Hypothalamus (tissue), 51 donors: ENCODE measurements at places on chromosomes 11 and 22.

DNA sequence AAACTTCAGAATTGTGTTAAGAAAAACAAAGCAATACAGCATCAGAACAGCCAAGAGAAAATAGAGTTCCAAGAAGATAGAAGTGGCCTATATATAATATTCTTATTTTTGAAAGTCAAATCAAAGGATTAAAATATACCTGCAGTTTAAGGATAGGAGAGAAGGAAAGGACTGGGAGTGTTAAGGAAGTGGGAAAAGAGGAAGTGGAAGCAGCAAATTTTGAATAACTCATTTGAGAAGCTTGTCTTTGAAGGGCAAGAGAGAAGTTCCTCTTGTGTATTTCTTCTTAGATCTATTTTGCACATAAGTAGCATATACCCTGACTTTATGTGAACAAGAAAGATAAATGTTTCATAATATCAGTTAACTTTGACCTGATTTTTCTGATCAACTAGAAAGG lies 62.6 kb upstream of the SLC17A6 start:
- DNase-seq: no peak

GRCh38 chr11:72704783-72705265 lies 30.6 kb upstream of the PDE2A start:
- DNase-seq: no peak

GRCh38 chr11:74466916-74467885 lies at the start of gene KCNE3:
TSS of gene KCNE3 (minus strand) at chr11:74467549. CDS start at chr11:74457563, 9,986 bp downstream.
- no peak for DNase-seq

- no peak for DNase-seq
Measured at GRCh38 chr11:10709299-10710086, 15.9 kb upstream of the IRAG1 start.

DNA sequence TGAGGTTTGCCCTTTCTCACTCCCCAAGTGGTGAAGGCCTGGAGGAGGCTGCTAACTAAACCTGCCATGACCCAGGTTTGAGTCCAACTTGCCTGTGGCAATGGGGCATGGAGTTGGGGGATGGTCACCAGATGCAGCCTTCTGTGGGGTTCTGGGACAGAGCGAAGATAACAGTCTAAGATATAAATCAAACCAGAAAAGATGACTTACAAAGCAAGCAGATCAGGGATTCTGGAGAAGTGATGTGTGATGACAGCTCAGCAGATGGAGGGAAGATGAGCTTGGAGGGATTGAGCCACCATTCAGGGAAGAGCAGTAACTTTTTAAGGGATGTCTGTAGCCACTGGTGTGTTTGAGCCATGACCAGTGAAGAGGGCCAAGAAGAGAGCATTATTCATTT lies 63.6 kb downstream of the MTNR1B start:
- no peak for DNase-seq

GRCh38 chr22:27617214-27617881 lies 184.2 kb downstream of the MN1 start:
- DNase-seq: no peak
